Activated naive CD8-positive, alpha-beta T cell treated with anti-CD3 and anti-CD28 coated beads for 36 hours (primary cell): ENCODE measurements at places on chromosomes 16 and 17.

DNA sequence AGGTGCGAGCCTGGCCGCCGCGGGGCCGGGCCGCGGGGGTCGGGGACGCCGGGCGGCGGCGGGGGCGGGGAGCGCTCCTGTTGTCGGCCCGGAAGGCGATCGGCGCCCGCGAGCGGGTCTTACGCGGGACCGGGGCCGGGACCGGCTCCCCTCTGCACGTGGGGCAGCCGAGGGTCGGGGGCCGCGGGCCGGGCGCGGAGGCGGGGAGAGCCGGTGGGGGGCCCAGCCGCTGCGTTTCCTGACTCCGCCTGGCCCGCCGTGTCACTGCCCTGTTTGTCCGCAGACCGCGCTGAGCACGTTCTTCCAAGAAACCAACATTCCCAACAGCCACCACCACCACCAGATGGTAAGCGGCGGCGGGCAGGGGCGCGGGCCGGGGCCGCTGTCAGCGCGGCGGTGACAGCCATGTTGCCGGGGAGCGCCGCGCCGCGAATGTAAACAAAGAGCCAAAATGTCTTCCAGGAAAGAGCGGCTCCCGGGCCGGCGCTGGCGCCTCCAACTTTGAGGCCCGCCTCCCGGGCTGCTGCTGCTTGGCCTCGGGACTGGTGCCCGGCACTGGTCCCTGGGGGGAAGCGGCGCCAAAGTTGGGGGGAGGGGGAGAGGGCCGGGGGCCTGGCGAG, 586 bp downstream of the UBALD2 start:
- DNase-seq = peak; percentile 64

DNA sequence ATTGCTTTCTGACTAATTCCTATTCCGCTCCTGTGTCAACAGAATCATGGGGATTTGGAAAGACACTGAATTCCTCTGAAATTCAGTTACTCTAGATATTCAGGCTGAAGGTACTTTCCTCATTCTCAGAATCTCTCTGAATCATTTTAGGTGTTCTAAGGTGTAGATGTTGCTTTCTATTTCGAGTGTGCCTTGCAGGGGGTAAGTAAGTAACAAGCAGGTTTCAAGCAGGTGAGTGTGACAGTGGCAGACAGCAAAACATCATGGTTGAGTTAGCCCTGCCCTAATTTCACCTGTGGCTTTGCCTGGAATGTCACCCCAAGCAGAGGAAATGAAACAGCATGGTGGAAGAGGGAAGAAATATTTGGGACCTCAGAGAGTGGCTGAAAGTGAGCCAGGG, 75.1 kb downstream of the SHISA9 start:
- DNase-seq = no peak

GRCh38 chr17:67474081-67474661, 97.1 kb downstream of the PITPNC1 start:
- no peak for DNase-seq

DNA sequence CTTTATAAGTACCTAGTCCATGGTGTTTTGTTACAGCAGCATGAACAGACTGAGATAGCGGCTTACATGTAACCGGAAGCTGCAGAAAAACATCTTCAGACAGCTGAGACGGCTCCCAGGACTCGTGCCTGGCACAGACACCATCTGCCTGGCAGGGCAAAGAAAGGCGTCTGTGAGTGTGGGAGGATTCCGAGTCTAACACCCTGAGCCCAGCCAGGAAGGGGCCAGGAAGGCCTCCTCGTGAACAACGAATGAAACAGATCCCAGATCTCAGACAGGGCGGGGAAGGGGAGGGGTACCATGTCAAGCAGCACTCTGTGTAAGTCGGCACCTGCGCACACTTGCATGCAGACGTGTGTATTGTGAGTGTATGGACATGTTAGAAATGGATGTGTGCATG, 4.4 kb upstream of the CSNK1D start:
- DNase-seq = no peak

DNA sequence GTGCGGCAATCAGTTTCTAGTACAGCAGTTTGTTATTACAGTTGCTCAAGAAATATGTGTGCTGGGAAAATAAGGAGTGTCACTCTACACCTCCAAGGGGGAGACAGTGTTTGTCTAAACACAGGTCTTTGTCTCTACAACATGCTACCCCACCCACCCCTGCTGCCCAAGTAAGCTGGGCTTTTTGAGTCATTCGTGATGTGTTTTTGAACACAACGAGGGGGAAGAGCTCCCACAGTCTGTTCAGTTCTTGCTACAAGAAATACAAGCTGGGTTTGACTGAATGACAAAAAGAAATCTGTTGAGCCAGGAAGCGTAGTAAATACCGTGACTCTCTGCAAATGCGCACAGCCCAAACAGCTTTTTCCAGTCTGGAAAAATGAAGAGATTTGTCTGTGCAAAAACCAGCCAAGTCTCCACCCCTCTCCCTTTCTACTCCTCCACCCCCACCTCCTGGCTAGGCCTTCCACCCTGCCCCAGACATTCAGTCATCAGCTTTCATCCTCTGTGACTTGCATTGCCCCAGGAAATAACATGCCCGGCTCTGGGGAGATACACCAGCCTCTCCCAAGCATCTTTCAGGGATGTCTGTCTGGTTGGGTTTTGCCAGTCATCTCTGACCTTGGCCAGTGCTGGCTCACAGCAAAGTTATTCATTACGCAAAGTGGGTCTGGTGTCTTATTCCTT, 25.7 kb downstream of the CHD9 start:
- no peak for DNase-seq

DNA sequence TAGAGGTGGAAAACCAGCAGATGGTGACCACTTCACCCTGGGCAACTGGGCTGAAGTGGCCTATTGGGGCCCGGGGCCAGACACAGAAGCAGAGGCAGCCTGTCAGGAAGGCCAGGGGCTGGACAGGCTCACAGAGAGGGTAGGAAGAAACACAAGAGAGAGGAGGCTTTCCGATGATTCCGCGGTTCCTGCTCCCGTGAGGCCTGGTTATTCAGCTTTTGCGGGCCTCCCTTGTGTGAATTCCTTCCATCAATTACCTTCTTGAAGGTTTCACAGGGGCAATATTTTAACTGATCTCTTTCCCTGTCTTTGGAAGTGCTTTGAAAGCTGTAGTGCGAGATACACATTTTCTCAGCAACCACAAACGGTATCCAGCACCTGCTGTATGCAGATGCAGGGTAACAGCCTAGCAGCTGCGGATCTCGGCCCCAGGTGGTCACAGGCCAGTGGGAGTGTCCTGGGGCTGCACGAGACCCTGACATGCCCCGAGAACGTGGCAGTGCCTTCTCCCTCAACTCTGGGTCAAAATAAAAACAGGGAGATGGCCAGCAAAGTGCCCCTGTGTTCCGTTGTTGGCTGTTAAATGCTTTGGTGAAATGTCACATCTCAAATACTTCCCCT, 11.6 kb upstream of the CMIP start:
- DNase-seq = no peak
